Fibroblast of lung (primary cell): ENCODE measurements at places on chromosomes 3 and 15. TPM values are rescaled to one million over a fixed set of nuclear protein-coding genes. Genes with fewer than 3 reads are reported as not detected.

GRCh38 chr3:153809097-153809496 lies 312.1 kb upstream of the ARHGEF26 start:
- no peak for DNase-seq

DNA sequence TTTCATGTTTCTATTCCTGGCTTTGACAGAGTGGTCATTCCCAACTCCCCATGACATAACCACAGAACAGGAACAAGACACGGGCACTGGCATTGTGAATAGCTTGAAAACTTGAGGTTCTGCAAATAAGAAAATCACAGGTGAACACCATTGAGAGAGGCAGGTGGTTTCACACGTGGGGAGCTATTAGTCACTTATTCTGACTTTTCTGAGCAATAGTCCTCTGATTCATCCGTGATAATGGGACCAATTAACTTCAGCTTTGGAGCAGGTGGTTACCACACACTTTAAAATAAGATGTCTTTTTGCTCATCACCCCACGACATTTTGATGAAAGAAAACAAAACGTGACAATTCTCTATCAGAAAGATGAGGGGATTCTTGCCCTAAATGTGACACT lies 224.7 kb downstream of the KLF13 start:
- DNase-seq = no peak

GRCh38 chr3:52967398-52967797 lies 70.0 kb upstream of the STIMATE start:
- no peak for DNase-seq

GRCh38 chr15:78018946-78019644 lies 58.4 kb downstream of the TBC1D2B start:
- DNase-seq = no peak

Gene TPRG1
- 0.99 and 1.8 TPM in 2 replicates for total RNA-seq

Gene KIF7
- total RNA-seq = 11.4 and 11.6 TPM in 2 replicates

Gene DPPA2
- not detected in 2 replicates for total RNA-seq

DNA sequence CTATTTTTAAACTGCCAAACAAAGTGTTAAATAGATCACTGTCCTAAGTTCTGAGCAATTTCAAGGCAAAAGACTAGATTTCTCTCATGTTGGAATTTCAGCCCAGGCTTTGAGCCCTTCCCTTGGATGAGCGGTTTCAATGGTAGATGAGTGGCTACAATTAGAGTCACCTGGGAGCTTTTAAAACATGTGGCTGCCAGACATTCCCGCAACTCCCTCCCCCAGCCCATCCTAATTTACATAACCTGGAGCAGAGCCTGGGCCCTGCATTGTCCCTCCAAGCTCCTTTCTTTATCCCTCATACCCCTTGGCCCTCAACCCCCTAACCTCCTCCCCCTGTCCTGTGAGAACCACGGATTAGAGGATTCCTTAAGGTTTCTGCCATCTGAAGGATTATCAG lies 357.5 kb upstream of the UMPS start:
- DNase-seq = peak; percentile 22

DNA sequence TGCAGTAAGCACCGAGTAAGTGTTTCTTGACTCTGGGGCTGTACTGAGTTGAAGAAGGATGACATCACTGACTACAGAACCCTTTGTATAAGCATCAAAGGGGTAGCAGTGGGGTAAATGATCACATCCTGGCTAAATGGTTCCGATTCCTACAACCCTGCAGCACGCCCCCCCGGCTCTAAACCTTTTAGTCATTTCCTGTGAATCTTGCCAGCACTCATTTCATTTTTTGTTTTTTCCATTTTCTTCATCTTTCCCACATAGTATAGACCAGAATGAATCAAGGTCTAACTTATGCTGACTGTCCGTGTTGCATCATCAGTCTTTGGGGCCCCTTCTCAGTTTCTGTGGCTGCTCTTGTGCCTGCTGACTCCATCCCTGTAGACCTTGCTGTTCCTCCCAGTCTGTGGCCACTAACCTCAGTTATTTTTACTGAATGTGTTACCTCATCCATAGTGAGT lies 383.1 kb upstream of the TPRG1 start:
- peak; percentile 98 for DNase-seq

Gene NPAP1
- not detected in 2 replicates for total RNA-seq

- DNase-seq = peak; percentile 64
Measured at GRCh38 chr3:184186184-184186901, at the start of gene ABCF3. ABCF3 (plus strand) TSS chr3:184186199; CDS start chr3:184186208, 9 bp downstream.

DNA sequence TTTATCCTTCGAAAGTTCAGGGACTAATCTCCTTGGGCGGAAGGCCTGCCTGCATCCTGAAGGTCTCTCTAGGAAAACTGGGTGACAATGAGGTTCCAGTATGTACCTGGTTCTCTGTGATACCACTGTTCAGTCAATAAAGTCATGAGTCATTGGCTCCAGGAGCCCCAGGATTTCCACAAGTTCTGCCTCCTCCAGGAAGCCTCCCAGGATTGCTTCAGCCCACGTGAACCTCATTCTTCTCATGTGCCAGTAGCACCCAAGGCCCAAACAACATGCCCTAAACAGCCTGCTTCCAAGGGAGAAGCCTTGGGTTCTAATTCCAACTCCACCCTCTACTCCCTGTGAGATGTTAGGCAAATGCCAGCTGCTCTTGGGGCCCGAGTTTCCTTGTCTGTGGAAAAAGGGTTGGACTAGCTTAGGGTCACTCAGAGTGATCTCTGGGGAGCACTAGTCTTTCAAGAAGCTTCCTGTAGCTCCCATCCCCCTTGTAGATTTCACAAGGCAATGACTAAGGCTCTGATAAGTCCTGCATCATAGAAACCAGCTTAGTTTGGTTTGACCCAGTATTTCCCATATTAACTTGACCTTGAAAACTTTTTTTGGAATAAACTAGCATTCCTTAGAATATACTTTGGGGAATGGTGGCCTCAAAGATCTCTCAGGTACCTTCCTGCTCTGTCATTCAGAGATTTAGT lies 118.3 kb upstream of the ATP2B2 start:
- DNase-seq = no peak

GRCh38 chr3:108493862-108494261 lies 16.5 kb downstream of the MYH15 start:
- no peak for DNase-seq

DNA sequence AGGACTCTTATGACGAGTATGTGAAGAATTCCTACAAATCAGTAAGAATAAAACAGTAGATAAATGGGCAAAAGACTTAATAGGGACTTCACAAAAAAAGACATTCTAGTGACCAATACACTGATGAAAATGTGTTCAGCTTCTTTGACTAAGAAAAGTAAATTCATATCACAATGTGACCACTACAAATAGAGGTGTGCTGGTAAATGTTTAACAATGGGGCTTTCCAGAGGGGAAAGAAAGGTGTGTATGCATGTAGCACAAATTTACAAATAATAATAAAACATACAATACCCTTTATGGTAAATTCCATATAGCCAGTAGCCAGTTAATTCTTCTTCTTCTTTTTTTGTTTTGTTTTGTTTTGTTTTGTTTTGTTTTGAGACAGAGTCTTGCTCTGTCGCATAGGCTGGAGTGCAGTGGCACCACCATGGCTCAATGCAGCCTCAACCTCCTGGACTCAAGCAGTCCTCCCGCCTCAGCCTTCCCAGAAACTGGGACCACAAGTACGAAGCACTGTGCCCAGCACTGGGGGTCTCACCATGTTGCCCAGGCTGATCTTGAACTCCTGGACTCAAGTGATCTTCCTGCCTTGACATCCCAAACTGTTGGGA lies 17.5 kb upstream of the NMD3 start:
- DNase-seq = no peak

- peak; percentile 40 for DNase-seq
Measured at GRCh38 chr3:65439641-65440284, 599.0 kb downstream of the MAGI1 start.

Gene STX19
- not detected in 2 replicates for total RNA-seq

GRCh38 chr3:156469456-156469855 lies 85.5 kb downstream of the SSR3 start:
- DNase-seq = no peak

DNA sequence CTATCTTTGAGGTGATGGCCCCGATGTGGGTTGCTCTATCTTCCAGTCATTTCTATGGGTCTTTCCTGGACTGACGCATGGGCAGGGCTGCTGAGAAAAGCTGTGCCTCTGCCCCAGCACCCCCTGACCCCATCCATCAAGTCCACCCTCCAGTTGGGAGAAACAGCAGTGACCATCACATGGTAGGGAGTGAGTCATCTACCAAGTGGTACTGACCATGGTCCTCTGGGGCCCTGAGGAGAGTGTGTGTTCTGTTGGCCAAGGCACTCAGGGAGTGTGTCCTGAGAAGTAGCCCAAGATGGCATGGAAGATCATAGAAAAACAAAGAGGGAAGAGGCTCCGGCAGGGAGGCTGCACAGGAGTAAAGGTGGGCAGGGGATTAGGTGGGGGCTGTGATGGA lies 1.6 kb upstream of the DNAH1 start:
- peak; percentile 31 for DNase-seq
